ENCODE measurements at places on chromosomes 5 and 9. TPM values are rescaled to one million over a fixed set of nuclear protein-coding genes. Genes with fewer than 3 reads are reported as not detected.

The GEMIN5 gene
- 45.2 TPM for total RNA-seq

The ACSL6 gene
- total RNA-seq: 21.8 TPM

The TLX3 gene
- total RNA-seq: not detected

The SHC3 gene
- not detected for total RNA-seq

The GDA gene
- total RNA-seq: not detected

The PBX3 gene
- 13.4 TPM for total RNA-seq

DNA sequence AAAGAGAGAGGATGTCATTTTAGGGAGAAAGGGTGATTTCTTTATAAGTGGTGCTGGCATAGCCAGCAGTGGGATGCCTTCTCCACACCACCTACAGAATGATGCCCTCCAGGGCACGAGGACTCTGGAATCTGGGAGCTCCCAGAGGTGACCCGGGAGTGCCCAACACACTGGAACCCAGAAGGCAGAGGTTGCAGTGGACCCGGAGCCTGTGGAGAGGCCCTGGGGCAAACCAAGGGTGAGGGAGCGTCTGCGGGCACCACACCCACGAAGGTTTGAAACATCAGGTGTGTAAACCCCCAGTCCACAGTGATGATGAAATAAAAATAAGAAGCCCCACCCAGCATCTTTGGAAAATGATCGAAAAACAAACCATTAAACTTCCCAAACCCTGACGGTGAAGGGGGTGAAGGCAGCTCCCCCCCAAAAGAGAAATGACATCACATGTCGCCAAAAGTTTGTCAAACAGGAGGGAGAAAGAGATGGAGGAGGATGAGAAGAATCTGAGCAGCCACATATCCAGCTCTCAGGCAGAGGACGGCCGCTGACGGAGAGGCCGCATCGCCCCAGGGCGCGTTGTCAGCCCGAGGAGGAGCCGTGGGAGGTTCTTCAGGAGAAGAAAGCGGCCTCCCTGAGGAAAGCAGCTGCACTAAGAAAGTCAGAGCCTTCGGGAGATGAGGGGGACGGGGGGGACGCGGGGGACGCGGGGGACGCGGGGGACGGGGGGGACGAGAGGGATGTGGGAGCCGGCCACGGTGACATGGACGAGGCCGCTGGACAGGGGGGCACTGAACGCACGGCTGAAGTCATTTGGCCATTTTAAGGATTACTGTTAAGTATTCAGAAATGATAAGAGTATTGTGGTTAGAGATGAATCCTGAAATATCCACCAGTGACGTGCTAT is 43.1 kb upstream of the NSMF start:
- no peak overlapping the region for H3K27ac ChIP-seq
- H3K4me1 ChIP-seq: no peaks in the 10 kb centered on the region
- DNase-seq: peak; percentile 24
- no peaks in the 10 kb centered on the region for H3K36me3 ChIP-seq
- no peak overlapping the region for H3K4me3 ChIP-seq

GRCh38 chr5:108061941-108062340 is 320.0 kb downstream of the FBXL17 start:
- no peak overlapping the region for H3K27ac ChIP-seq
- DNase-seq: no peak
- H3K4me1 ChIP-seq: no peaks in the 10 kb centered on the region
- H3K4me3 ChIP-seq: no peak overlapping the region

DNA sequence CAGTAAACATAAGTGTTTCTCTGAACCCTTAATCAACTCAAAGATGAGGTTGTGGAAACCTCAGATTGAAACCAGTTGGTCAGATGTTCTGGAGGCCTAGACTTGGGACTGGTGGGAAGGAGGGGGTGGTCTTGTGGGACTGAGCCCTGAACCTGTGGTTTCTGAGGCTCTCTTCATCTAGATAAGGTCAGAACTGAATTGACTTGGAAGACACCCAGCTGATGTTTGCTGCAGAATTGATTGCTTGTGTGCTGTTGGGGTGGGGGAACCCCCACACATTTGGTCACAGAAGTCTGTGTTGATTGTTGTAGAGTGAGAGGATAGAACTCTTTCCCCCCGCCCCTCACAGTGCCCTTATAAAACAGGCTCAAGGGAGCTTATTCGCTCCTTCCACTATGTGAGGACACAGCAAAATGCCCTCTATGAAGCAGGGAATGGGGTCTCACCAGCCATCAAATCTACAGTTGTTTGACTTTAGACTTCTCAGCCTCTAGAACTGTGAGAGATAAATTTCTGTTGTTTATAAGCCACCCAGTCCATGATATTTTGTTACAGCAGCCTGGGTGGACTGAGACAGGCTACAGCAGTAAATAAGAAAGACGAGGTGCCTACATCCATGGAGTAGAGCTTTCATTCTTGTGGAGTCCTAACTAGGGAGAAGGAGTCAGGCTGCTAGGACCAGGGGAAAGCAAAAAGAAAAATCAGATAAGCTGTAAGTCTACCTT is 25.7 kb upstream of the UGCG start:
- no peaks in the 10 kb centered on the region for H3K4me1 ChIP-seq
- DNase-seq: no peak
- no peak overlapping the region for H3K4me3 ChIP-seq
- no peak overlapping the region for H3K27ac ChIP-seq
- H3K27me3 ChIP-seq: no peaks in the 10 kb centered on the region

- H3K4me1 ChIP-seq: no peaks in the 10 kb centered on the region
- no peak overlapping the region for H3K4me3 ChIP-seq
- H3K36me3 ChIP-seq: no peaks in the 10 kb centered on the region
- no peaks in the 10 kb centered on the region for H3K27me3 ChIP-seq
- no peak for DNase-seq
Observed at GRCh38 chr9:127166651-127167524, 44.5 kb upstream of the ANGPTL2 start.

GRCh38 chr9:123469282-123469681 is 113.3 kb downstream of the CRB2 start:
- no peak overlapping the region for H3K4me3 ChIP-seq
- DNase-seq: no peak
- H3K4me1 ChIP-seq: no peaks in the 10 kb centered on the region

DNA sequence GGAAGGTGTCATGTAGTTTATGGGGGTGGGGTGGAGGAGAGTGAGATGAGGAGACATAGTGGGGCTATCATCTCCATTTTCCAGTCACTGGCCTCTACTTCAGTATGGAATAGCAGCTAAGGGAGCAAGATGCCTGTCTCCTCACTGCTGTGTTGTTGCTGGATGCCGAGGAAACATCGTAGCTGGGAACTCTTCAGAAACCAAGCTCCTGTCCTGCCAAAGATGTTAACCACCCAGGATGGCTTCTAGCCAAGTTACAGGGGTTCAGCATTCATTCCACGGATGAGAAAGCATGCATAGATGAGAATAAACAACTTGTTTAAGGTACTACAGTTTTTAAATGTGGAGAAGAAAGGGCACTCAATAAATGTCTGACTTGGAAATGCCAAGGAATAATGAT is 226.5 kb downstream of the ASTN2 start:
- H3K36me3 ChIP-seq: no peaks in the 10 kb centered on the region
- no peak overlapping the region for H3K27ac ChIP-seq
- no peaks in the 10 kb centered on the region for H3K4me1 ChIP-seq
- no peak overlapping the region for H3K4me3 ChIP-seq

- H3K27ac ChIP-seq: peak overlapping the region; percentile 90
Observed at GRCh38 chr9:92965759-92966517, 18.6 kb downstream of the FGD3 start.

DNA sequence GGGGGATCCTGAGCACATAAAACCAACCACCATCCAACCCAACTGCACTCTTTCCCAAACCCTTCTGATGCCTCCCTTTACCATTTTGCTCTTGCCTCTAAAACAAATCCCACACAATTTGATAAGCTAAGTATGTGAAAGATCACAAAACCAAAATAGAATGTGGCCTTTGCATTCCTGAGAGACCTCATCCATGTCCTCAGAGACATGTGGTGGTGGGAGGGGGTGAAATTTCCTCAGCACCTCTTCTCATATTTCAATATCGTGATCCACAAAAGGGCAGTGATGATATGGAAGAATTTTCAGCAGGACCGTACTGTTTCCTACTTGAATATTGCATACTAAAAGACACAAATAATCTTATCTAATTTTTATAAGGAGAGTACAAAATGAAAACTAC is 423.3 kb downstream of the TLE1 start:
- DNase-seq: no peak
- no peaks in the 10 kb centered on the region for H3K36me3 ChIP-seq
- H3K27me3 ChIP-seq: no peaks in the 10 kb centered on the region
- no peak overlapping the region for H3K27ac ChIP-seq
- no peaks in the 10 kb centered on the region for H3K4me1 ChIP-seq

- no peak overlapping the region for H3K4me3 ChIP-seq
- no peaks in the 10 kb centered on the region for H3K27me3 ChIP-seq
- DNase-seq: peak; percentile 7
- no peaks in the 10 kb centered on the region for H3K4me1 ChIP-seq
- no peaks in the 10 kb centered on the region for H3K36me3 ChIP-seq
- no peak overlapping the region for H3K27ac ChIP-seq
Observed at GRCh38 chr5:42583322-42583721, 160.1 kb downstream of the GHR start.

GRCh38 chr9:18106006-18106560 is 367.9 kb upstream of the ADAMTSL1 start:
- no peak overlapping the region for H3K4me3 ChIP-seq
- DNase-seq: no peak
- H3K27ac ChIP-seq: no peak overlapping the region

DNA sequence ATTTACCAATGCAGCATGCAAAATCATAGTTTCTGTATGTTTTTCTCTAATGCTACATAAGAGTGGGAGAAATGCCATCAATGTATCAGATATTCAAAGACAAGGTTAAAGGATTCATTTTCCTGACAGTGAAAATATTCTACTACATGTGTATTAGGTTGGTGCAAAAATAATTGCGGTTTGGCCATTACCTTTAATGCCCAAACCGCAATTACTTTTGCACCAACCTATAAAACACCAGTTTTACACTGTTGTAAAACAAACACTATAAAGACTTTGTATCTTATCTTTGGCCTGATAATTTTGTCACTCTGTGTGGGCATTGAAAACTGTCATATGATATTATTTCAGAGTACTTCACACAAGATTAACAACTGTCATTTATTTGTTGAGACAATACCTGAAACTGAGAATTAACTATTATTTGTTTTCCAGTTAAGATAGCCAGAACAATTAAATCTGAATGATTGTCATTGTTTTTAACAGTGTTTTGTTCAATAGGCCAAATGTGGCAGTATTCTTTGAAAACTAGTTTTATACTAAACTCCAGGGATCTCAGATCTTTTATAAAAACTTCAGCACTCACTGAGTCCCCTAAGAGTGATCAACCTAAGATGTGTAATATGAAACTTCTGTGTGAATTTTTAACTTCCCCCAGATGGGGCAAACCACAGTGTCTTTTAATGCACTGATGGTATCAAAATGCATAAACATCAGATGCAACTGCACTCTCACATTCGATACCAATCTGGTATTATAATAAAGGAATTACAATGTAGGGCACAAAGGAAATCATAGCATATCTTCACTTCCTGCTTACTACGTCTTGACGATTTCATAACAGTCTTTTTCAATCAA is 53.8 kb upstream of the FBN2 start:
- no peaks in the 10 kb centered on the region for H3K36me3 ChIP-seq
- DNase-seq: no peak
- no peaks in the 10 kb centered on the region for H3K27me3 ChIP-seq
- no peak overlapping the region for H3K4me3 ChIP-seq
- no peak overlapping the region for H3K27ac ChIP-seq
- H3K4me1 ChIP-seq: no peaks in the 10 kb centered on the region

DNA sequence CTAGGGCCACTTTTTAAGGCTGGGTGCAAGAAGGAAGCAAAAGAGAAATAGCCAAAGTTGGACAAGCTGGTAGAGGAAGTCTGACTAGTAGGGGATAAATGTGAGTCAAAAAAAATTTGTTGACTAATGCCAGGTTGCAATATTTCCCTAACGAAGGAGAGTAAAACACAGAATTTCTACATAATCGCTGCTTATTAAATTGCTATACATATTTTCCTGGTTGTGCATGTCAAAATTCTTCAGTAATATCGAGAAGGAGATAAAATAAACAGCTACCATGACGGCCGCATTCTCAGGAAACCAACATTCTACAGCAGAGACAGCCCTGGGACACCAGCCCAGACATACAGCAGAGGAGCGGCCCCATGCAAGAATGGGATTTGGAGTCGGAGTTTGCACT is 148.3 kb downstream of the ESM1 start:
- DNase-seq: no peak
- no peaks in the 10 kb centered on the region for H3K4me1 ChIP-seq
- H3K27ac ChIP-seq: no peak overlapping the region
- H3K4me3 ChIP-seq: no peak overlapping the region

- H3K4me1 ChIP-seq: no peaks in the 10 kb centered on the region
- H3K36me3 ChIP-seq: no peaks in the 10 kb centered on the region
- DNase-seq: no peak
- no peaks in the 10 kb centered on the region for H3K27me3 ChIP-seq
- no peak overlapping the region for H3K4me3 ChIP-seq
- H3K27ac ChIP-seq: no peak overlapping the region
Observed at GRCh38 chr9:89591274-89592212, 13.3 kb upstream of the GADD45G start.

DNA sequence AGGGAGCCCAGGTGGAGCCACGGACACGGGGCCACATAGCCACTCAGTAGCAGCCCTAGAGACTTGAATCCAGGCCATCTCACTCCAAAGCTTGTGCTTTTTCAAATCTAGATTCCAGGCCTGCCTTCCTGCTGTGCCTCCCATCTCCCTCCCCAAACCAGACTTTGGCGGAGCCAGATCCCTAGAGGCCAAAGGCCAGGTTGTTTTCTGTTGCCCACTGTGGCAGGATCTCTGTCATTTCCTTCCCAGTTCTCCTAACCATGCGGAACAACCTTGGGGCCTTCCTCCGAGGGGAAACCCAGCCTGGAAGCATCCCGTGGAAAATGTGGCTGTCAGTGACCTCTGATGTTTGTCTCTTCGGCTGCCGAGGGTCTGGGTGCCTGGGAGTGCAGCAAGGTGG is 16.4 kb upstream of the RPS14 start:
- H3K27me3 ChIP-seq: no peaks in the 10 kb centered on the region
- H3K27ac ChIP-seq: no peak overlapping the region
- no peak for DNase-seq
- H3K4me3 ChIP-seq: no peak overlapping the region

GRCh38 chr9:2229109-2229721 is 214.1 kb downstream of the SMARCA2 start:
- no peaks in the 10 kb centered on the region for H3K4me1 ChIP-seq
- DNase-seq: no peak
- no peak overlapping the region for H3K4me3 ChIP-seq
- no peak overlapping the region for H3K27ac ChIP-seq

DNA sequence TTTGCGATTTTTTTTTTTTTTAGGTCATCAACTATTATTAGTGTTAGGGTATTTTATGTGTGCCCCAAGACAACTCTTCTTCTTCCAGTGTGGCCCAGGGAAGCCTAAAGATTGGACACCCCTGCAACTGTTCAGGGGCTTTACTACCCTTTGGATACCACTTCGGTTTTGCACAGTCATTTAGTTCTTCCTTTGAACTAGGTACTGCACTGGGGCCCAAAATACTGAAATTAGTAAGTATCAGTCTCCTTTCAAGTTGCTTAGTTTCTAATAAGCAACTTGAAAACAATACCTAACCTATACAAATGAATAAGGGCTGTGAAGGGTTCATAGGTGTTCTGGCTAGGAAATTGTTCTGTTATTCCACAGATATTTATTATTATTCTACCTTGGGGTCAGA is 45.3 kb downstream of the CWC27 start:
- H3K27me3 ChIP-seq: no peaks in the 10 kb centered on the region
- H3K27ac ChIP-seq: no peak overlapping the region
- no peaks in the 10 kb centered on the region for H3K4me1 ChIP-seq
- DNase-seq: no peak
- H3K36me3 ChIP-seq: no peaks in the 10 kb centered on the region
- H3K4me3 ChIP-seq: no peak overlapping the region

- peak overlapping the region; percentile 81 for H3K4me3 ChIP-seq
- DNase-seq: no peak
- H3K27ac ChIP-seq: peak overlapping the region; percentile 85
- H3K36me3 ChIP-seq: peaks cover 17% of the 10 kb centered on the region
- H3K4me1 ChIP-seq: peaks cover 29% of the 10 kb centered on the region
Observed at GRCh38 chr9:128323212-128323730, 632 bp downstream of the COQ4 start.

All from CD8-positive, alpha-beta memory T cell (primary cell).